ELF-1 (cell line): ENCODE measurements at places on chromosomes 6 and 20.
A peak's percentile ranks its signal among the peaks of the same experiment; 100 is the strongest.

GRCh38 chr20:58691773-58692578 is 624 bp upstream of the NPEPL1 start:
- DNase-seq, result no peak

- DNase-seq, result no peak
Observed at GRCh38 chr6:67698534-67698933, 936.5 kb upstream of the ADGRB3 start.

- no peak for DNase-seq
Observed at GRCh38 chr20:53555081-53555480, 38.6 kb downstream of the ZNF217 start.

- DNase-seq, result no peak
Observed at GRCh38 chr6:143592335-143592734, 80.8 kb upstream of the FUCA2 start.

- no peak for DNase-seq
Observed at GRCh38 chr6:12363651-12364381, 73.7 kb downstream of the EDN1 start.

- no peak for DNase-seq
Observed at GRCh38 chr20:9600562-9600961, 86.2 kb downstream of the LAMP5 start.

- no peak for DNase-seq
Observed at GRCh38 chr6:141744971-141745370, 387.8 kb upstream of the GJE1 start.

DNA sequence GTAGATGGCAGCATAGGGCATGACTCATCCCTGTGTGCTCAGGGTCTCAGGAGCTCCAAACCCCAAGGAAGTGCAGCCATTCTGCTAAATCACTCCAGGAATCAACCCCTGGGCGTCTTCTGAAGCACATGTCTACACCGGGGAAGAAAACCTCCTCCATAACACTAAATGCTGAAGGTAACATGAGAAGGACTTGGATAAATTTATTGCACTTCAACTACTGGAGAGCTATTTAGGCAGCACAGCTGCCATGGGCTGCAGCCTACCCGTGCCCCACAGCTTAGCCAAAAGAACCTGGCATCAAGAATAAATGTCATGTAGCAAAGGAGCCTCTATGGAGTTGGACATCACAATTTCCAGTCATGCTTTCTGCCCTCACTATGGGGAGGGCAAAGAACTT is 152.4 kb upstream of the PROKR2 start:
- DNase-seq, result no peak

DNA sequence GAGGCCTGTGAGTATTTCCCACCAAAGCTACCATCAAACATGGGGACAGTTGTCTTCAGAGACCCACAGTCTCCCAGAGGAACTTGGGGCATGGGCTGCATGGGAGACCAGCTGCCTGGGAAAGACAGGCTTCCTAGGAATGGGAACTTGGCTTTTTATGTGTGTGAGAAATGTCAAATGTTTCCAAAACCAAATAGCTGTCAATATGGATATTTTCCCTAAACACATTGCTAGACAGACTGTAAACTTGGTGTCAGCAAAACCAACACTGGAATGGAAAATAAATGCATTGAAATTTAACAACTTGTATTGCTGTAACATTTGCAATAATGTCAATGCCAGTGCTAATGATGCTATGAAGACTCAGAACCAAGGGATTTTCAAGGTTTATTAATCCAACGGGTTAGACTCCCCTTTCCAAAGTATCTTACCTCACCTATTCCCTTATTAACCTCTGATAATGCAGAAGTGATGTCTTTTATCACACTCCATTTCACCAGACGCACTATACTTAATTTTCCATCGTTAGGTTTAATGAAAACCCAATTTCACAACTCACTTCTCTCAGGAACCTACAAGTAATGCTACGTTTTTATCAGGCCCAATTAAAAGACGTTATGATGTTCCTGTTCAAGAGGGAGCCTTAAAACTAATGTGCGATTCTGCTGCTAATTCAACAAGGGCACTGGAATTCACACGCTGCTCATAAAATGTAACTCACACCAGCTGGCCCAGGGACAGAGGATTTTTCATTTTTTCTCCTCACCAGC is 546.1 kb upstream of the CHD6 start:
- no peak for DNase-seq

- DNase-seq, result no peak
Observed at GRCh38 chr6:44022296-44022661, 105.0 kb downstream of the MRPL14 start.

GRCh38 chr20:10647471-10647870 is 26.3 kb downstream of the JAG1 start:
- DNase-seq, result peak; percentile 87

DNA sequence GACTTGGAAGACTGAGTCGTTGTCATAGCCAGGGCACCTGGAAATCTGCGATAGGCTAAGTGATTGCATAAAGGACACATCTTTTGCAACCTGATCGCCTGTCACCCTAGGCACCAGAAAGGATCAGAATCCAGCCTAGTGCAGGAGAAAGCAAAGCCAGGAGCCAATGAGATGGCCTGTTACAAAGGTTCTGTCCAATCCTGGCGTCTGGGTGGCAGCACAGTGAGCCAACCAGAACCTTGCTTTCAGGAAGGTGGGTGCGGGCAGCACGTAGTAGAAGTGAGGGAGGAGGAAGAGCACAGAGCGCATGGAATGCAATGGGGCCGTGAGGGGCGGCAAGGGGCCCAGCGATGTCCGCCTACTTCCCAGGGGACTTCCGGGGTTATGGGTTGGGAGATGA is 120.4 kb upstream of the GGTLC1 start:
- no peak for DNase-seq

- no peak for DNase-seq
Observed at GRCh38 chr6:33742837-33743236, 3.9 kb downstream of the IP6K3 start.

DNA sequence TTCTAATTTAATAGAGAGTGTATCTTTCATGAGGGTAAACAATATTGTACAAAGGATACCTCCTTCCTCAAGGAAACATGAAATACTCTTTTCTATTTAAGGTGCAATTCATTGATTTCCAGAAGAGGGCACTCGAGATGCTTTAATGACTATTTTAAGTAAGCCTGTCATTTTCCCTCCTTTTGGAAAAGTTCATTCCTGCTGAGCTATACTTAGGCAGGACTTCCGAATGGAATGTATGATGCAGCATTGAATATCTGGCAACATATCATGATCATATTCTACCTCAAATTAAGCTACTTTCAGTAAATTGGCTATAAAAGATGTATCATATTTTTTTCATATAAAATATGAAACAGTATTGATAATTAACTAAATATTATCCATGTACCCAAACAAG is 5.0 kb downstream of the DST start:
- DNase-seq, result no peak

- no peak for DNase-seq
Observed at GRCh38 chr6:16396497-16397319, 158.3 kb downstream of the GMPR start.

DNA sequence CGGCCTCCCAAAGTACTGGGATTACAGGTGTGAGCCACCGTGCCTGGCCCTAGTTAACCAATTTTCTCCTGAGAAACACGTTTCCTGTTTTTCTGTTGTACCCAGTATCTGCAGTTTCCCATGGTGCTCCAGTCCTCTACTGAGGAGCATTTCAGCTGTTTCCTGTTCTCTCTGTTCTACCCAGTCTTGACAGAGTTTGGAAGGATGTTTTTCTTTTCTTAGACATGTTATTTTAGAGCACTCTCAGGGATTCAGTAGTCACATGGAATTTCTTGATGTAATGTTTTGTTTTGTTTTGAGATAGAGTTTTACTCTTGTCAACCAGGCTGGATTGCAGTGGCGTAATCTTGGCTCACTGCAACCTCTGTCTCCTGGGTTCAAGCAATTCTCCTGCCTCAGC is 129.8 kb upstream of the TIAM2 start:
- no peak for DNase-seq

GRCh38 chr20:47974234-47974878 is 189.1 kb upstream of the SULF2 start:
- no peak for DNase-seq

DNA sequence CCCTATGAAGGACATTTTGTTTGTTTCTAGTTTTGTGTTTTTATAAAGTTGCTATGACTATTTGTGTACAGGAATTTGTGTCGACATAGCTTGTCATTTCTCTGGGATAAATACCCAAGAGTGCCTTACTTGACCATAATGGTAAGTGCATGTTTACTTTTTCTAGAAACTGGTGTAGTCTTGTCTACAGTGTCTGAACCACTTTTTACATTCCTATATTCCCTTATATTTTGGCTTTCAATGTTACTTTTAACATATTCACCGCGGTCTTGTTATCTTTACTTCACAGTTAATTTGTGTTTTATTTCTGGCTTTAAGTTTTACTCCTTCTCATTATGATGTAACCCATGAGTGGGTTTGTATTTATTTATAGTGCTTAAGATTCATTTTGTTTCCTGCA is 444.4 kb upstream of the RGS17 start:
- no peak for DNase-seq

DNA sequence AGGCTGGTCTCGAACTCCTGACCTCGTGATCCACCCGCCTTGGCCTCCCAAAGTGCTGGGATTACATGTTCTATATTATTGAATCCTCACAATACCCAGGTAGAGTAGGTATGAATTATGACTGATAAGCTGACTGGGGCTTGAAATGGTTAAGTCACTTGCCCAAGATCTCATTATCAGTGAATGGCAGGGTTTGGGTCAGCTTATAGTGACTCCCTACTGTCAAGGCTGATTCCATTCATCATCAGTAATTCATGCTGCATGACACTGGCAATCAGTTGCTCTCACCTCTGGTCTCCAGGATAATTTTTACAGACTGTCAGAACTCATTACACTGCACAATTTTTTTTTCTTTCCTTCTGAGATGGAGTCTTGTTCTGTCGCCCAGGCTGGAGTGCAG is 127.6 kb downstream of the KIF13A start:
- DNase-seq, result no peak

DNA sequence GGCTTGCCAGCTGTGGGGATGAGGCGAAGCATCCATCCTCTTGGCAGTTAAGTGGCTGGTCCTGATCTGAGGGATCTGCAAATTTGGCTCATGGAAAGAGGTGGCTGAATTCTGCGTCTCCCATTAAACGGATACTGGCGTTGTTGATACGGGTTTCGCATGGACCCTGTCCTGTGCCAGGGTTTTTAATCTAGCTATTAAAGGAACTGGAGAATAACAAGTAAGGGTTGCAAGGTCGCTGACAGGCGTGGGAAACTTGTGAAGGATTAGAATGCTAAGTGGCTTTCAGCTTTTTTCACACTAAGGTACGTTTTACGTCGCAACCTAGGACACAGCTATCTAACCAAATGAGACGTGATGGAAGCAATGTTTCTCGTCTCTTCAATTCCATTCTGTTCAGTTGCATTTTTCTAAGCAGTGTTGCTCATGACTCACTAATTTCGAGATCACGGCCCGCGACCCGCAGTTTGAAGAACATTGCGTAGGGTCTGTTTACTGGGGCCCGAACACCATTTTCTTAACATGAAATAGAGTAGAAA is 852 bp downstream of the GMNN start:
- no peak for DNase-seq

GRCh38 chr6:5278565-5279120 is 17.3 kb downstream of the FARS2 start:
- no peak for DNase-seq

- DNase-seq, result peak; percentile 14
Observed at GRCh38 chr20:44572551-44573500, 9.6 kb upstream of the PKIG start.

DNA sequence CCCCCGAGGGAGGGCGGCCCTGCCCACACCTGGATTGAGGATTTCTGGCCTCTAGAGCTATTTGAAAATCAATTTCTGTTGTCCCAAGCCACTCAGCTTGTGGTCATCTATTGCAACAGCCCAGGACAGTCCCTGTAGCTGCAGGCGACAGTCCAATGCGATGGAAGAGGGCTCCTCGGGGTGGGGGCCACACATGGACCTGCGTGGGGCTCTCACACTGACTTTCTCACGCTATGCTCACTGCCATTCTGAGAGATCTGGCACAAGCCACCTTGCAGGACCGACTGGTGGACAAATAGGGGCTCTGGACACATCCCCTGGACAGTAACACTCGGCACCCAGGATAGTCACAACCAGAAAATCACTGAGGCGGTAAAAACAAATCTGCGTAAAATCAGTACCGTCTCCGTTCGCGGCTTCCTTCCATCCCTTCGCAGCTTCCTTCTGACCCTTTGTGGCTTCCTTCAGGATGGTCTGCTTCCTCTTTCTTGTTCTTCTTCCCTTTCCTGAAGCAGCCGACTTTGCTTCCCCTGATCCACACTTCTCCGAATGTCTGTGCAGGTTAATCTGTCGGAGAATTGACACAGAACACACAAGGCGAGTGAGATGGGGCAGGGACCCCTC is 21.8 kb downstream of the CTCFL start:
- DNase-seq, result no peak

GRCh38 chr20:62873280-62873679 is 11.7 kb upstream of the TCFL5 start:
- DNase-seq, result no peak

DNA sequence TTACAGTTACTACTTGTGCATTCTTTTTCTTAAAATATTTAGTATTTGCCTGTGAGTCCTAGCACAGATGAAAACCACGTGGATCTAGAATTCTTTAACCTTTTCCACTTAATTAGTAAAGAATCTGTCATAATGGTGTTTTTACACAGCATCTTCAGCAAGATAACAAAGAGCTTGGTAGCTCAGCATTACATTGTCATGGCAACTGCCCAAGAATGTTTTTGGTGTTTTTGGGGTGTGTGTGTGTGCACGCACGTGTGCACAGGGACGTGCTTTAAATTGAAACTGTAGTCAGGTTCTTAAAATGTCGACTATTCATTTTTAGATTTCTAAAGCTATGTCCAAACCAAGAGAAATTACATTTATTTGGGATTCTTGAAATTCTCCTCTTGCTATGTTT is 108.0 kb downstream of the FIG4 start:
- DNase-seq, result no peak

DNA sequence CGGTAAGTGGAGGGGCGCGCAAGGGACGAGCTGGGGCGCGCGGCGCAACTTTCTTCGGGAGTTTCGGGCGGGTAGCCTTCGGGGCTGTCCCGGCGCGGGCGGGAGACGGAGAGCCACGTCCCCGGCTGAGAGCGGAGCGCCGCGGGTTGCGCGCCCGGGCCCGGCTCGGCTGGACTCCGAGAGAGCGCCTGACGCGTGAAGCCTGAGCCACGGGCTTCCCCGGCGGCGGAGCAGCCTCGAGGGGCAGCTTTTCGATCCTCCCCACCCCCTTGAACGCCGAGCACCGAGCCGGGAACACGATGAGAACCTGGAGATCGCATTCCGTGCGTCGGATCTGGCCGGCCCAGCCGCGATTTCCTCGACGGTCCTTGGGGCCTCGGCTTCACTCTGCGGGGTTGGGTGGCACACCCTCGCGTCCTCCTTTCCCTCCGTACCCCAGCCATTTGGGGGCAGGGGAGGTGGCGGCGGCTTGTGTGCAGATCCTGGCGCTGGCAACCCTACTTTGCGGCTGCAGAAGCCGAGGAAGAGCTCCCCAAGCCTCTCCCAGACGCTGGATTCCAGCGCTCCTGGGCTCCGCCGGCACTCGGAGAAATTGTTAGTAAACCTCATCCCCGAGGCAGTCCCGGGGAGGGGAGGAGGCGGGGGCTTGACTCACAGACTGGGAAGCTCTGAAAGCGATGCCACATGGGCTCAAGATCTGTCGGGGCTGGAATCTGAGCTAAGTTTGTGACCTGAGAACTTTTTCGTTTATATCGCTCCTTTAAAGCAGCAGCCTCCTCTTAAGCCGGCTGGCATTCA is 572 bp downstream of the DSE start:
- peak; percentile 91 for DNase-seq
